ENCODE measurements at places on chromosomes 4 and X. TPM values are rescaled to one million over a fixed set of nuclear protein-coding genes. Genes with fewer than 3 reads are reported as not detected.

CT45A1 gene
- not detected for total RNA-seq

GRCh38 chrX:31374786-31375185 is 302.9 kb upstream of the FTHL17 start:
- DNase-seq: peak; percentile 30

GRCh38 chrX:52933976-52934703 is 24.2 kb downstream of the FAM156A start:
- no peak for DNase-seq

- DNase-seq: no peak
Measured at GRCh38 chrX:128581615-128582014, 529.4 kb upstream of the ACTRT1 start.

- DNase-seq: no peak
Measured at GRCh38 chr4:128006592-128006991, 41.4 kb downstream of the ABHD18 start.

All from H7 (cell line).